ENCODE measurements at places on chromosomes 11 and 22. TPM values are rescaled to one million over a fixed set of nuclear protein-coding genes. Genes with fewer than 3 reads are reported as not detected.

Gene KRTAP5-2
- total RNA-seq, result not detected

Gene RNF141
- total RNA-seq, result 34.1 TPM

Gene LRRC56
- total RNA-seq, result 0.22 TPM

Gene HPX
- total RNA-seq, result not detected

Gene VSIG10L2
- total RNA-seq, result not detected

Gene TTC28
- 17.0 TPM for total RNA-seq

Gene PANX3
- not detected for total RNA-seq

Gene MPEG1
- total RNA-seq, result 13.6 TPM

GRCh38 chr11:134856056-134856971, 444.3 kb upstream of the B3GAT1 start:
- DNase-seq, result no peak

- DNase-seq, result no peak
These were observed 3.3 kb upstream of the PHF21B start for GRCh38 chr22:45013138-45013537.

- no peak for DNase-seq
These were observed 3.6 kb downstream of the C11orf16 start for GRCh38 chr11:8928981-8929615.

DNA sequence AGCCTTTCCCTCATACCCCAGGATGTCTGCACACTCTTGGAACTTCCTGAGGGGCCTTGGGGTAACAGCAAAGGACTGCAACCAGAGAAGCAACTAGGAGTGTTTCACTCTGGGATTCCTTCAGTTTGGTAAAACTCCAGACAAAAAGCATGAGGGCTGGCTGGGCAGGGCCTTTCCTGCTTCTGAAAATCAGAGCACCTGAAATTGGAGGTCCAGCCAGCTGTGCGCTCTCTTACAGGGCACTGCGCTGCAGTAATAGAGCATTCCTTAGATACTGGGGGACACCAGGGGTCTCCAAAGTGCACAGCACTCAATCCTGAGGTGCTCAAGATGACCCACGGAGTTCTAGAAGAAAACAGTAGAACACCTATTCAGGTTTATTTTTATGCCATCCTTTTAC, 49.7 kb downstream of the PLEKHA7 start:
- no peak for DNase-seq

- no peak for DNase-seq
These were observed 5.4 kb upstream of the MAPK8IP1 start for GRCh38 chr11:45879803-45880686.

DNA sequence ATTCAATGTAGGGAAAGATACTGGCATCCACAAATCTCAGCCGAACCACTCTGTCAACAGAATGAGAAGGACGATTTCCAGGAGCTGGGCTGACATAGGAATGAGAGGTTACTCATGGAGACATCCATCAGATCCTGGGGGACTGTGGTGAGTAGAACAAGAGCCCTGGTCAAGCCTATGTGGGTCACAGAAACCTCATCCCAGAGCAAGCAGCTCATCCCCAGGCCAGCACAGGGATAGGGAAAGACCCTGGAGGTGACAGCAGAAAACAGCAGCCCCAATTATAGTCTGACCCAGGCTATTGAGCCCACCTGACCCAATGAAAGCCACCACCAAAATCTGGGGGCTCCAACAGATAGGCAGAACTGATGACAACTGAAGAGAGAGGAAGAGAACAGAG, 128.0 kb upstream of the SERPIND1 start:
- no peak for DNase-seq

DNA sequence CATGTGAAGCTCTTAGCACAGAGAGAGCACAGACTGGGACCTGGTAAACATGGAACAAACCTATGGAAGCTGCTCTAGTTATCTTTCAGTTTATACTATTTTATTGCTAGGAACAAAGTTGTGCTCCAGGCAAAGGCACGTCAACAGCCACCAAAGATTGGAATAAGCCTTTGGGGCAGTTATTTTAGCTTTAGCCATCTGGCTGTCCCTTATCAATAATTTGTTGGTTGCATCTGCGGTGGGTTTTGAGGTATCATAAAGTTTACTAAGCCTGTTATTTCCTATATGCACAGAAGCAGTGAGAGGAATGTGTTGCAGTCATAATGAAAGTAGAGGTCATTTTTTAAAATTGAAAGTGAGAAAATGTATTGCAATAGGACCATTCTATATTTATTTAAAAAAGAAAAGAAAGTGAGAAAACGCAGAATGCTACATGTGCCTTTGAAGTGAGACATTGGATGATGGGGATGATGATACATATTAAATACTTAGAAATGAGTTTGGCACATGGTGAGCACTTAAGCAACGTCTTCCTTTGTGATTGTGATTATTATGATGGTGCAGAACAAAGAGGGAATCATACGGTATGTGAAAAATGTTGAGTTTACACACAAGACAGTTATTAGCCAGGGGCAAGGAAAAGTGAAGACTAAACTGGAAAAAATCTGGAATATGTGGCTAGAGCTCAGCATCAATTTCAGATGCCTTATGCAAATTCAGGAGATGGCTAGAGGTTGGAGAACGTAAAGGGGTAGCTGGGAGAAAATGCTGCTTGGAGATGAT, 58.3 kb downstream of the PRR5L start:
- DNase-seq, result no peak

DNA sequence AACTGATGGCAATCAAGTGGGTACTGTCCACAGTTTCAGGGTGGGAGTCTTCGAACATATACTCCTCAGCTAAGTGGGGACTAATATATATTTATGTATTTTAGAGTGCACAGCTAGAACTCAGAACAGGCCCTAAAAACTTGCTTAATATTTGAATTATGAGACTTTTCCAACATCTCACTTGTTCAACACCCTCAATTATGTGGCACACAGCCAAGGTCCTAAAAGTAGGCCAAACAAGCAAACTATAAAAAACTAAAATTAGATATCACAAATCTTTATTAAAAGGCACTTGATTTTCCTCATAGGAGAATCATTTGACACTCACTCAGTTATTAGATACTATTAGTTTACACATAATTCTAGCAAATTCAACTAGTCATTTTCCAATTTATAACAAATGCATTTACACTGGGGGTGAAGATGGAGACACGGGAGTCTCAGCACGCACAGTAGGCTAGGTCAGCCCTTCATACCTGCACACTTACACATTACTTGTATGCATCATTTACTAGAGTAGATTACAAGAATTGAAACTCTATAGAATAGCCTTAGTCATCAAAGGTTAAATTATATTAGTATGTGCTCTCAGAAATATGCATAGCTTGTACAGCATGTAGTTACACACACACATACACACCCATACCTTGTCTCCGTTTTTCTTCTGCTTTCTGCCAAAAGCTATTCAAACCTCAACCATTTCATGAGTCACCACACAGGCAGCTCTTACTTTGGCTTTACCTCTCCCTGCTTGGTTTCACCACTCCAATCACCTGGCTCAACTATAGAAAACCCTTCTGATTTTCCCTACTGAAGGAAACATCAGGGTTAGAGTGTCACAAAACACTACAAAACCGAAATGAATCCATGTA, 171.5 kb downstream of the SBF2 start:
- DNase-seq, result no peak

DNA sequence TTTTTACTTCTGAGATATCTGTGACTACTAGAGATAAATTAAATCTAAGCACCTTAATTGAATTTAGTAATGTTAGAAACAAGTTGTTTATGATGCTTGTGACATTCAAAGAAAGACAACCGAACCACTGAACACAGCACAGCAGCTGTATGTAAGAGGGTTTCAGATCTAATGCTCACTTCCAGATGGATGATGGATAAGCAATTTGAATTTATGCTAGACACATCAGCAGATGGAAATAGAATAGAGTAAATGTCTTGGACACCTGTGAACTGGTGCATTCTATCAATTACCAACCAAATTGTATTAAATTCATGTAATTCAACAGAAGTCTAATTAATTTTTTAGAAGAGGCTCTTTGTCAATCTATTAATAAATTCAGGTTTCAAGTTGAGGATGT, 306.3 kb downstream of the CNTN5 start:
- DNase-seq, result no peak

DNA sequence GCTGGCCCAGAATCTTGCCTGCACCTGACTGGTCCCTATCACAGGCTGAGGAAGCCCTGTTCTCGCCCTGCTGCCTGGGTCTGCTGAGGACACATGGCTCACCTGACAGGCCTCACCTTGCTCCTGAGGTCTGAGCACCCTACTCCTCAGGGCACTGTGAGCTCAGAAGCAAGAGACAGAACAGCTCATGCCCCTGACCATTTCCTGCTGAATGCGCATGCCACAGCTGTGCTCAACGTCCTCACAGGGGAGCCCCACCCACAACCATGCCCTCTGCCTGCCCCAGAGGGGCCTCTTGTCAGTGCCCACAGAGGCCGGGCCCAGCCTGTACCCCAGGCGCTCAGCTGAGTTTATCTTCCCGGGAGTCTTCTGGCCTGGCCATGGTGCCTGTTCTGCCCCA, 2.8 kb upstream of the TSPO start:
- no peak for DNase-seq

DNA sequence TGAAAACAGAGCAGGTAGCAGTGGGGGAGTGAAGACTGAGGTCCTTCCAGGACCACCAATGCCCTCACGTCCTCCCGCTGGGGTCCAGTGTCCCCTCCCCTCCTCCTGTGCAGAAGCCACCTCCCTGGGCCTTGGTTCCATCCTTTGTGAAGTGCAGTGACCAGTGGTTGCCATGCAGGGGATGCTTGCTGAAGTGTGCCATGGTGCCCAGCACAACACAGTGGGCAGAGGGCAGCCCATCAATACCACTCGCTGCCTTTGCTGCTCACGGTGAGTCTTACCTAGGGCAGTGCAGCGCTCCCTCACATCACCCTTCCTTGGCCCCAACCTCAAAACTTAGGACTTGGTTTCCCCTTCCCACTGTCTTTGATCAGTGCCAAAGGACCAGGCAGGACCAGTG, 12.9 kb downstream of the MYEOV start:
- no peak for DNase-seq

DNA sequence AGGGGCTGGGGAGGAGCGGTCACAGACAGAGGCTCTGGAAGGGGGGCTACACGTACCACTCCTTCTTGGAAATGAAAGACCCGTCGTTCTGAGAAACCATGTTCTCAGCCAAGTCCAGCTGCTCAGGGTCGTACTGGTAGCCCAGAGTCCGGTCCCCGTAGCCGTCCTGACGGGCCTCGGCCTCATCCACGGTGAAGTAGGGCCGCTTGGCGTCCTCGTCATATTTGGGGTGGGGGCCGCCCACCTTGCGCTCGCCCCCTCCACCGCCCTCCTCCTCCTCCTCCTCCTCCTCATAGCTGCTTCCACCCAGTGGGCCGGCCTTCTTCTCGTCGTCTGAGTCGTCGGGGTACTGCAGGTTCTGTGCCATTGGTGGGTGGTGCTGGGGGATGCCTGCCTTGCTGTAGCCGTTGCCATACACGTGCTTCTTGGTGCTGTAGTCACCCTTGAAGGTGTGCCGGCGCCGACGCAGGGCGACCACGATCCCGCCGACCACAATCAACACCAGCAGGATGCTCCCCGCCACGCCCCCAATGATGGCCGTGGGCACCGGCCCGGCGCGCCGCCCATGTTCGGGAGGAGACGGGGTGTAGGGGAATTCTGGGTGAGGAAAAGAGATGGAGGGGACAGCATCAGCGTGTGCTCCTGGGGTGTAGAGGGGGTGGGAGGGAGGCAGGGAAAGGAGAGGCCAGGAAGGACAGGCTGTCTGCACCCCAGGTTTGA, 64.1 kb downstream of the NECTIN1 start:
- DNase-seq, result no peak

- no peak for DNase-seq
These were observed 473.7 kb downstream of the TBC1D22A start for GRCh38 chr22:47236161-47236560.

GRCh38 chr22:43396934-43397457, 14.8 kb upstream of the MPPED1 start:
- no peak for DNase-seq

DNA sequence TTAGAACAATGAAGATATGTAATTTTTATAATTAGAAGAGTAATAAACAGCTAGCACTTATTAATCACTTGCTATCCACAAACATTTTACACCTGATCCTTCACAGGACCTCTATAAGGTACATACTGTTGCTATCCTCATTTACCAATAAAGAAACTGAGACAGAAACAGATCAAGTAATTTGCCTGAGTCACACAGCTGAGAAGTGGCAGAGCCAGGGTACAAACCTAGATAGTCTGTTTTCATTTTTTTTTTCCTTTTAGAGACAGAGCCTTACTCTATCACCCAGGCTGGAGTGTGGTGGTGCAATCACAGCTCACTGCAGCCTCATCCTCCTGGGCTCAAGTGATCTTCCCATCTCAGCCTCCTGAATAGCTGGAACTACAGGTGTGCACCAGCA, 71.8 kb upstream of the PTH start:
- DNase-seq, result no peak

DNA sequence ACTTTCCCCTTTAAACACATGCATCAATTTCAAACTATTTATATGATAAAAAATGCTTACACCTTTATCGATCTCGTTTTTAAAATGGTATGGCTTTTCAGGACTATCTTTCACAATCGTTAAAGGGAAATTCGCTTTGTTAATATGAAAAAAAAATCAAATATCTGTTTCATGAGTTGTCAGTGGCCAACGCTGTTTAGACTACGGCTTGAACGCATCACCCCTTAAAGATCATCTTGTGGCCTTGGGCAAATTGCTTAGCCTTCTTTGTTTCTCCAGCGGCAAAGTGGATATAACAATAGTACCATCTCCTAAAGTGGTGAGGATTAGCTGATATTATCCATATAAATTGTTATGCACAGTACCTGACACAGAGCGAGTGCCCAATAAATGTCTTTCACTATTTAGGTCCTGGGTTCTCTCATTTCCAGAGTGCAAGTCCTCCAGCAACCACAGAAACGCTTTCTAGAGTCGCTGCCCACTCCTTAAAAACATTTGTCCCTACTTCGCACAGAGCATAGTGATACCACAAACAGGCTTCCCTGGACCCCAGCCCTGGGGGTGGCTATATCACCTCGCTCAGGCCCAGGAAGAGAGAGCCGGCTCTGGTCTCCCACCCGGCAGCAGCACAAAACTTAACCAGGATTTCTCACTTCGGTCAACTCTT, 904 bp downstream of the SLC35F2 start:
- no peak for DNase-seq

DNA sequence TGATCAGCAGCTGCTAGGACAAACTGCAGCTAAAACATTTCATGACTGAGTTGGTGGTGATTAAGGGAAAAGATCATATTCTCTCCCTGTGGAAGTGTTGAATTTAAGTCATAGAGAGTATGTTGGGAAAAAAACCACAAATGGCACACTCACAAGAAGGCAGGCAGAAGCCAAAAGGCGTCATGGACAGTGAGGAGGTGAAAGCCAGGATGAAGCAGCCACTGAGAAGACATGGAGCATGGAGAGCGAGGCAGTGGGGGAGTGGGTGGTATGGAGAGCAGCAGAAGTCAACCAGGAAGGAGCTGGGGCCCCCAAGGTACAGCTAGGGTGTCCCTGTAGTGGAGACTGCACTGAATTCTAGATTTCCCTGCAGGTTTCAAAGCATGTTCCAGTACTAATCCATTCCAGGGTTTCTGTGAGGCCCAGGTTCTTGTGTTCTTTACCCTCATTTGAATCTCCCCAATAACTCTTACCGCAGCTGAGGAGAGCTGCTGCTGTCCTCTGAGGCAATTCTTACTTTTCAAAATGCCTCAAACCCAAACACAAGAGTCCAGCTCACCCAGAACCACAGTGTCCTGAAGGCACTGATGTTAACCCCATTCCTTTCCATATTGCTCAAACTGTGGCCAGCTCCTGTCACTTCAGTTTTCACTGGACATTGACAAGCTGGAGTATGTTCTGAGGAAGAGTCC, 191.8 kb upstream of the E2F8 start:
- DNase-seq, result no peak

Measured in left ventricle myocardium superior (tissue), 1 donor.